ENCODE measurements at places on chromosomes 6 and 20.

DNA sequence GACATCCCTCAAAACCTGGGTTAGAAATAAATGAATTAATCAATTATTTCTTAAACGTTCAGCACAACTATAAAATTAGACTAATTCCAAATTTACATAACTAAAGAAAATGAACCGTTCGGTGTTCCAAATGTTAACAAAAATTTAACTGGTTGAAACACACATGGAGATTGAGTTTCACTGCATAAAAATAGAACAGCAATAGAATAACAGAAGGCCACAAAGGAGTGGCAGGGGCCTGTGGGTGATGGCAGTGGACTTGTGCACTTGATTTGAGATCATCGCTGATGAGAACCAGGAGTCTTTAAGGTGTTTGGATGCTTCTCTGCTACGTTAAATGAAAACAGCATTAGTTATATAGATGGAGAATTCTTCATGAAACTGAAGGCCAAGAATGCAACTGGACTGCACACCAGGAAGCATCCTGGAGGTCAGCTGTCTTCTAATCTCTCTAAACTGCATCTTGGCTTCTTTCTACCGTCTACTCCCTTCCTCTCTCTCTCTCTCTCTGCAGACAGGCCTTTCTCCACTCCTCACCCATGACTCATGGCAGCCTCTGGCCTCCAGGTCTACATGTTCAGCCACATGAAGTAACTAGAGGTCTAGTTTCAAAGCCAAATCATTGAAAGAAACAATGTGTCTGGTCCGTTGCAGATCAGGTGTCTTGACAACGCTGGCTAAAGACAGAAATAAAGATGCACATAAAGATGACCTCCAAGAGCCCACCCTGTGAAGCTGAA is 111.3 kb downstream of the SIM1 start:
- DNase-seq = no peak

GRCh38 chr6:162615016-162615705 is 112.4 kb downstream of the PRKN start:
- no peak for DNase-seq

DNA sequence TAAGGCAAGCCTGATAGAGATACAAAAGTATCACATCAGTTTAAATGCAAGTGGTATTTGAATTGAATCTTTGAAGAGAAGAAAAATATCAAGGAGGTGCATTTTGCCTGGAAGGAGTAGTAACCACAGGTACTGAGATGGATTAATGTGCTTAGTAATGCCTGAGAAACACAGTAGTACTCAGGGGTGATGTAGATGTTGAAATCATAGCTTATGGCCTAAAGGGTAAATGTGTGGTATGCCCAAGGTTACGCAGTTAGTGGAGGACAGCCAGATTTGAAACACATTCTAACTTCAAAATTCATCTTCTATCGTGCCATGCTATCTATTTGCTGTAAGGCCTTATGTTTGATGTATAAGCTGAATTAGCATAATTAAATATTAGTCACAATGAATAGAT is 55.9 kb downstream of the STXBP5 start:
- no peak for DNase-seq

DNA sequence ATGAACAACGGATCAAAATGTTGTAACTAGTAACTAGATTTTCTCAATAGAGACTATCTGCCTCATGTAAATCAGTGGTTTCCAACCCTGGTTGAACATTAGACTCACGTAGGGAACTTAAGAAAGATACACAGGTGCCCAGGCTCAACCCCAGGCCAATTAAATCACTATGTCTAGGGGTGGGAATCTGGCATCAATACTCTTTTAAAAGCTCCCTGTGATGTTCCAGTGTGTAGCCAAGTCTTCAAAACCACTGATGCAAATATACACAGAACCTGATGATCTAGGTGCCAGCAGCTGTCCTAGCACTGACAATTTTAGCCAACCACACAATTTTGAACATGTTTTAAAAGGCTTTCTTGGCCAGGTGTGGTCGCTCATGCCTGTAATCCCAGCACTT is 128.7 kb downstream of the TBC1D32 start:
- no peak for DNase-seq

DNA sequence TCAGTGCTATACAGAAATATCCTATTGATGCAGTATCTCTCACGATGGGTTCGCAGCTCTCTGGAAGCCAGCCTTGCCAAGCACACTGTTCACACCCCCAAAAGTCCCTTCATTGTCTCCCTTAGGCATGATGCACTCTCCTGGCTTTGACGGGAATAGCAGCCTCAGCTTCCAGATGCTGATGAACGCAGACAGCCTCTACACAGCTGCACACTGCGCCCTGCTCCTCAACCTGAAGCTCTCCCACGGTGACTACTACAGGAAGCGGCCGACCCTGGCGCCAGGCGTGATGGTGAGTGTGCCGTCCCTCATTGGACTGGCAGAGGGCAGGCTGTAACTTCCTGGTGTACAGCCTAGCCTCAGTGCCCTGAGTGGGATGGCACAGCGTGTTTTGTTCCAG is 60.0 kb upstream of the PBOV1 start:
- DNase-seq = no peak

GRCh38 chr6:73694711-73695411 is 1.1 kb upstream of the CD109 start:
- no peak for DNase-seq

DNA sequence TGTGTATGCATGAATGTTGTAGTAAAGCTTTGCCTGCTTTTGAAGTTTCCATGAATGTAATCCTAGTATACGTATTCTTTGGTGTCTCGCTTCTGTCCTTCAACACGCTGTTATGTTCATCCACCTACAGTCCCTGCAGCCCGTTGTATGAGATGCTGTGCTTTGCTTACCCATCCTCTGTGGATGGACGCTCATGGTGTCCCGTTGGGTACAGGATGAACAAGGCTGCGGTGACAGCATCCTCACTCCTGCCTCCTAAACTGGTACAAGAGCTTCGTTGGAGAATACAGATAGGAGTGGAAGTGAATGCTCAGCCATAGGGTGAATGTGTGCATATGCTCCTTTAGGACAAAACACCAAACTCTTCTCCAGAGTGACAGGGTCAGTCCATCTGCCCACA is 366.2 kb downstream of the ZFAND3 start:
- DNase-seq = no peak

- DNase-seq = no peak
These were observed 34.5 kb upstream of the MPC1 start for GRCh38 chr6:166417285-166417691.

- no peak for DNase-seq
These were observed 11.1 kb upstream of the NTSR1 start for GRCh38 chr20:62697468-62697912.

DNA sequence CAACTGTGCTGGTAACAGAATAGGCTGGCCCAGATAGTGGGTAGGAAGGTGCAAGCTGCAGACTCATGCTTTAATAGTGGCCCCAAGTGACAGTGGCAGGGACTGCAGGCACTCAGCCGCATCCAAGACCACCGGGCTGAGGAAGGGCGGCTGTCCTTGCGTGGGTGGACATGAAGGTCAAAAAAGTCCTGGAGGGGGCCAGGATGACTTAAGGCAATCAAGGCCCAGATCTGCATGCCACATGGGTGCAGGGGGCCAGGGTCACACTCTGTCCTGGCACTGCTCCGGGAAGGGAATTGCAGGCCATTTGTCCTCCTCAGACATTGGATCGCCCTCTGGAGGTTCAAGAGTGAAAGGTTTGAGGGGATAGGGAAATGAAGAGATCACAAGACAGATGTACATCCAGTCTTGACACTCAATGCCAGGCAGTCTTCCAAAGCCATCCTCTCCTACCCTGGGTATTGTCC is 10.4 kb upstream of the VNN2 start:
- DNase-seq = no peak

GRCh38 chr20:1637755-1638154 is 17.9 kb upstream of the SIRPB1 start:
- no peak for DNase-seq

DNA sequence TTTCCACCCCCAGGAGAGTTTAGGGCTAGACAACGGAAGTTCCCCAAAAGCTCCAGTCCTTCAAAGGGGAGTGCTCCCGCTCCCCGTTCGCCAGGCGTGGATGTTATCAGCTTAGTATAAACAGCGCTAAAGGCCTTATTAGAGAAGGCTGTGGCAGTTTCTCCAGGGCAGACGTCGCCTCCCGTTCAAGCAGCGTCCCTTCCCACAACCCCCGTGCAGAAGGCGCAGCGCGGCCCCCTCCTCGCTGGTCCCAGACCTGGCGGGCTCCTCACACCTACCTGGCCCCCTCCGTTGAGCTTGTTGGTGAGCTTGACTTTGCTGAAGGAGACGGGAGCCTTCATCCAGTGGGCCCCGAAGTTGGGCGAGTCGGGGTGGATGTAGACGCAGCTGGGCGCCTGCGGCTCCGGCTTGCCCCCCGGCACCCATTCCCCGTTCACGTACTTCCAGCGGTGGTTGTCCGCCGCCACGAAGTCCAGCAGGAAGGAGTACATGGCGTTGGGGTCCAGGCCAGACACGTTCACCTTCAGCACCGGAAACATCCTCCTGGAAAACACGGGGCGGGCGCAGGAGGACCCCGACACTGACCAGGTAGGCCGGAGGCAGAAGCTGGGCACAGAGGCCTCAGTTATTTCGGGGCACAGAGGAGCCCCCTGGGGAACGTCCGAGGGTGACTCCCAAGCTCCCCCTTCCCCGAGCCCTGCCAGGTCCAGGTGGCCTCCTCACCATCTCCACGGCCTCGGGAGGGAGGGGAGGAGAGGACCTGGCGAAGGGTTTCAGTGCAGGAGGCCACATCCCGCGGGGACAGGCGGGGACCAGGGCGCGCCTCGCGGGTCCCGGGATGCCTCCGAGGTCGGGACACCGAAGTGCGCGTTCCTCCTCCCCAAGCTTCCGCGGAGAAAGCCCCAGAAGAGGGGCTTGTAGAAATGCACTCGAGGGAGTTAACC is 1.1 kb downstream of the TBXT start:
- no peak for DNase-seq

- no peak for DNase-seq
These were observed 17.6 kb upstream of the IFNGR1 start for GRCh38 chr6:137236581-137237355.

GRCh38 chr6:25025248-25025918 is 89.6 kb upstream of the RIPOR2 start:
- no peak for DNase-seq

- no peak for DNase-seq
These were observed 49.6 kb downstream of the CD24 start for GRCh38 chr6:106924694-106925523.

DNA sequence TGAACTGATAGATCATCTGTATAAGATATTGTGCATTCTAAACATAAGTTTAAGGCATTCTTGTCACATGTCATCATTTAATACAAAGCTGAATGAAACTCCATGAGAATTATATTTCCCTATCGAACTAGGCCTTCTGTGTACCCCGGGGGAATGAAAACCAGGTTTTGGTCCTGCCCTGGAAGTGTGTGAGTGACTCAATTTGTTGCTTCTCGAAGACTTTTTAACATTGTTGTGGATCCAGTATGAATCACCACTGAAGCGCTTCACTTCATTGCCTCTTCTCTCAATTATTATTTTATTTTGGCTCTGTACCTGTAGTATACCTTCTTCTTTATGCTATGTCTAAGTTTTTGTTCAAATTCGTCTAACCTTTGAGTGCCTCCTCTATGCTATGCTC is 150.8 kb downstream of the GRIK2 start:
- no peak for DNase-seq

DNA sequence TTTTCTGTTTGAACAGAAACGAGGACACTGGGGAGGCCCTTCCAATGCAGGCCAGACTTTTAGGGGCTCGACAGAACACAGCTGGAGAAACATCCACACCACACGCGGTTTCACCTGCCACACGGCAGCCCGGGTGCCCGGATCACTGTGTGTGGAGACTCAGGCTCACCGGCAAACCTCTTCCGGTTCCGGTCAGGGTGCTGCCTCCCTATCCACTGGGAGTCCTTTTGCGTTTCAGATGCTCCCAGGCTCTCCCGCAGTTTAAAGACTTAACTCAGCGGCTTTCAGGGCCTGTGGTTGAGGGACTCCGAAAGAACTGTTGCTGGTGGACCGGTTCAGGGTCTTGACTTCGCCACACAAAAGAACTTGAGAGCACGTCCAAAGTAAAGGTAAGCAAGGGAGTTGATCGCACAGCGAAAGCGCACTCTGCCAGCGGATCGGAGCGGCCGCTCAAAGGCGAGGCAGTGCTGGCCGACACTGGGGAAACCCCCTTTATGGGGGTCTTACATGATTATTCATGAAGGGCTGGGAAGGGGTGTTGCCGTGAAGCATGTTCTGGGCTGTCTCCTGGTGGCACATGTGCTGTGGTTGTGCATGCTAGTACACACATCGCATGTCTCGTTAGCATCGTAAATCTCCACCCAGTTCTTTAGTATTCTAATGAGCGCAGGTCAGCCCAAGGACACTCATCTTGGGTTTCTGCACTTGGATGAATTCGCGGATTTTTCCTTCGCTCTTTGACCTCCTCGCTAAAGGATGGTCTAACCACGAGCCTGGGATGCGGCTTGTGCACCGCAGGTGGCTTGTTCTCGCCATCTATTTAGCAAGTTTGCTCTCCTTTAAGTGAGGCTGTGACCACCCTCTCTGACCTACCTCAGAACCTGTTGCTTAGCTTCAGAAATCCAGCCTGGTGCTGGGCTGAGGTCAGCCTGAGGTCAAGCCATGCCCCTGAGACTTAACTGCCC is 180.3 kb downstream of the CDH26 start:
- DNase-seq = peak; percentile 15

DNA sequence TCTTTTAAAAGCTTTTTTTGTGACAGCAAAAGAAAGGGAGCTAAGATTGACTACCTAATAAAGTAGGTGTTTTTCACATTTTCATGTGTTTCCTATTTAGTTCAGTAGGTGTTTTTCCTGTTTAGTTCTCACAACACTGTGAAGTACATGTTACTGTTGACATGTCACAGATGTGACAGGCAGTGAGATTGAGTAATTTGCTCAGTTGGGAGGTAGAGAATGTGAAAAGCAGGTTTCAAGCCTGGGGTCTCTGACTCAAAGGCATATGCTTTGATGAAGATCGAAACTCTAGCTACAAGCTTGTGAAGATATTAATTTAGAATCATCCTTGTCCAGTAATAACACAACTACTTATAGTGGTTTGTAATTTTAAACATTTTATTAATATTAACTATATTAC is 43.1 kb downstream of the SLX4IP start:
- DNase-seq = no peak
